ENCODE measurements at places on chromosomes 2 and 18. TPM values are rescaled to one million over a fixed set of nuclear protein-coding genes. Genes with fewer than 3 reads are reported as not detected.

DNA sequence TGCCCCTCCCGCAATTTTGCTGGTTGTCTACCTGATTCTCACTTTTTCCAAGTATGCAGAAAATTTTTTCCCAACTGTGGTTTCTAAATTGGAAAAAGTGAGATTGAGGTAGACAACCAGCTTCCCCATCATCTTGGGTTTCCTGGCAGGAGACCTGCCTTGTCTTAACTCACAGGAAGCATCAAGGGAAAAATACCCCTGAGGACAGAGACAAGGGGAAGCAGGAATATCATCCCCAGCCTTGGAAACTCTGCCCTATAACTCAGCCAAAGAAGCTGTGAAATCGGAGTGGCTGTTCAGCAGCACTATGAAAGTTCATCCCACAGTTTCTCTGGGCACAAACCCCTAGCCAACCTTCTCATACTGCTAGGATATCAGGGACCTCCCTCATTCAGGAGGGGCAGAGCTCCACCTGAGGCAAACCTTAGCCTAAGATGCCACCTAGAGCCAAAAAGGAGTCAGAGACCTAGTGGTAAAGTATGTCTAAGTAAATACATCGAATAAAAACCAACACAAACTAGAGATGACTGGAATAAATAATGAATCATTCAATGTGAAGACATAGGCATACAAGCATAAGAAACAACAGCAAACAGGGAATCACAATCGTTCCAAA, 68.2 kb downstream of the ZSWIM2 start:
- DNase-seq: no peak

DNA sequence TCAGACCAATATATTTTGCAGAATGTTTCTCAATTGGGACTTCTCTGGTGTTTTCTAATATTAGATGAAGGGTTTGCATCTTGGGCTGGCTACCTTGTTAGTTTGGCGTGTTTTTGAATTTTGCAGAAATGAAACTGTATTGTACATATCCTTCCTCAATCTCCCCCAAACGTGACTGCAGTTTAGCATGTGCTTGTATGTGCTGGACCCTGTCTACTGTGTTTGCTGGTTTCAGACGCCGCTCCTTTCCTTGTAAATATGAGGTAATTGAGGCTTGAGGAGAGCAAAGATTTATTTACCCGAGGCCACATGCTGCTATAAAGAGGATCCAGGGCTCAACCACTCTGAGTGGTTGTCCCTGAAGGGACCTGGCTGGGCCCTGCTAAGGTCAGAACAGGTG, 57.2 kb downstream of the NGEF start:
- no peak for DNase-seq

GRCh38 chr2:233082222-233082930, 22.2 kb downstream of the INPP5D start:
- DNase-seq: no peak

DIPK1C gene
- total RNA-seq: 4.6 TPM

PHOSPHO2 gene
- total RNA-seq: 3.6 TPM

GTF2A1L gene
- total RNA-seq: not detected

SPEG gene
- total RNA-seq: 119 TPM

FAHD2A gene
- 41.6 TPM for total RNA-seq

ALLC gene
- not detected for total RNA-seq

LMAN1 gene
- 50.6 TPM for total RNA-seq
